Left hindlimb (tissue), 1 donor: ENCODE measurements at places on chromosomes 7 and 10.

DNA sequence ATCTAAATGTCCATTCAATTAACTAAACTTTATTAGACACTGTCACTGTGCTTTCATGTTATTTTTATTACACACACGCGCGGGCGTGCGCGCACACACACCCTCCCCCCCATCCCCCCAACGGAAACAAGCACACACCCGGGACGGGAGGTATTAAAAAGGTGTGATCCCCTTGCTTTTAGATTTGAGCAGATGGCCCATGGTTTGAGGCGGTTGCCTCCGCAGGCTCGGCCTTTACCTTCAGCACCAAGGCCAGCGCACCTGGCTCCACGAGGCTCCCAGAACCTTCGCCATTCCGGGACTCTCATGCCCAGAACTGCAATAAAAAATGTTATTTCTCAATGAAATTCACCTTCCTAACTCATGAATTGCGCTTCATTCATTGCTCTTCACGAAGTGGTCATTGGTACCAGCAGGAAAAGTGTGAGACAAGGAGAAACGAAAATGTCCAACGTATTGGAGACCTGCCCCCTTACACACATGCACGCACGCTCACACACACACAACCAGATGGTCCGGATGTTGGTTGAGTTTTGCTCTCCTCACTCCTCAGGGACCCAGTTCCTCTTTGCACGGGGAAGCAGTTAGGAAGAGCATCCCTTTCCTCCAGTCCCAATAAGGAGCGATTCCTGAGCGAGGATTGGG, 20.8 kb upstream of the PTF1A start:
- peak; percentile 54 for DNase-seq

- no peak for DNase-seq
Measured at GRCh38 chr10:96789571-96790108, 42.5 kb upstream of the LCOR start.

- DNase-seq: no peak
Measured at GRCh38 chr10:6047847-6048246, 14.3 kb downstream of the IL2RA start.

DNA sequence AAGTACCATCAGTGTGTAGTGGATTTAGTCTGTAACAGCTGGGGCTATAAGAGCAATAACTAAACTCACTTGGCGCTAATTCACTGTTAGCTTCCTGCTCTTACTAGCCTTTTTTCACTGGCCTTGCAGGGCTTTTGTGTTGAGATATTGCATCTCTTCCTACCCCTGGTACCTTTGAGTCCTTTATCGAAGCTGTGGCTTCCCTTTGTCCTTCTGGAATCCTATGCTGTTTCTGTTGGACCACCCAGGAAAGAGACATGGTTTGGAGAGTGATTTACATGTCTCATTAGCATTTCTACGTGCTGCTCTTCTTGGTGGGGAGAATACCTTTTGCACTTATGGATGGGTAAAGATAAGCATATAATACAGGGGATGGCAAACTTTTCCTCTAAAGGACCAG, 103.8 kb downstream of the MLLT10 start:
- DNase-seq: no peak

GRCh38 chr10:132536877-132537683, 507 bp upstream of the INPP5A start:
- DNase-seq: peak; percentile 100

DNA sequence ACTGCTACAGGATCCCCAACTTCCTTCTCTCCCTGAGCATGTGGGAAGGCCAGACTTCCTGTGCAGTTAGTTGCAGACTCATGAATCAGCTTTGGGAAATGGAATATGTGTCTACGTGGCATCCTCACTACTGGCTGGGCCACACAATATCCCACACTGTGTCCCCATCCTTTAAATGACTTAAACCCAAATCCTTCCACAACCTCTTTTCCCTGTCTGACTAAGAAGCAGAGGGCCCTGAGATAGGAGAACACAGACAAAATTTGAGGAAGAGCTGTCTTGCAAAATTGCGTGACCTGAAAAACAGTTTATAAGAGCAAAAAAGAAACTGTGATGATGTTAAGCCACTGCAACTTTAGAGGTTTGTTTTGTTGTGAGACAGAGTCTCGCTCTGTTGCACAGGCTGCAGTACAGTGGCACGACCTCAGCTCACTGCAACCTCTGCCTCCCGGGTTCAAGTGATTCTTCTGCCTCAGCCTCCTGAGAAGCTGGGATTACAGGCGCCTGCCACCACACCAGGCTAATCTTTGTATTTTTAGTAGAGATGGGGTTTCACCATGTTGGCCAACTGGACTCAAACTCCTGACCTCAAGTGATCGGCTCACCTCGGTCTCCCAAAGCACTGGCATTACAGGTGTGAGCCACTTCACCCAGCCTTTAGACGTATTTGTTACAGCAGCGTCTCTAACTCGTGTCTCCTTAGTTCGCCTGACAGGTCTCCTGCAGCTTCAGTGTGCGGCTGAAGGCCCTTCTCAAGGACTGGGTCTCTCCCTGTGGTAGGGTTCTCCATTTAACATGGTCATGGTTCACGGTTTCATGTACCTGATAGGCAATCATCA, 46.9 kb upstream of the SFMBT2 start:
- no peak for DNase-seq

GRCh38 chr7:75048435-75049379, 24.9 kb downstream of the RCC1L start:
- DNase-seq: no peak

DNA sequence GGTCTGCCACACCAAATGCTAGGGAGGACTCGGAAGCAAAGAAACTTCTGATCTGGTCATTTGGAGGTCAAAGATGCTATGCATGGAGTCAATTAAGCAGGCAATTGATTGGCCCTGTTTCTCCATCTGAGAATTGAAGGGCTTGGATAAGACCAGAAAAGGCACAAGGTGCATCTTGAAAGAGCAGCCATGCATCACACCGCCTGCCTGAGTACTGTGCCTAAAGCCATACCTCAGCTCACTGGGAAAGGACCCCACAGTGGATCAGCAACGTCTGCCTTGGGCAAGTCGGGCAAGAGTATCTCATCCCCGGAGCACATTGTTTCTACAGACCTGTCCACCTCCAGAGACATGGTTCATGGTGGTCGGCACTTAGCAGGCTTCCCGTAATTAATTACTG, 42.4 kb downstream of the DLG5 start:
- no peak for DNase-seq
